ENCODE measurements at places on chromosomes 3 and 15.
A peak's percentile ranks its signal among the peaks of the same experiment; 100 is the strongest.

DNA sequence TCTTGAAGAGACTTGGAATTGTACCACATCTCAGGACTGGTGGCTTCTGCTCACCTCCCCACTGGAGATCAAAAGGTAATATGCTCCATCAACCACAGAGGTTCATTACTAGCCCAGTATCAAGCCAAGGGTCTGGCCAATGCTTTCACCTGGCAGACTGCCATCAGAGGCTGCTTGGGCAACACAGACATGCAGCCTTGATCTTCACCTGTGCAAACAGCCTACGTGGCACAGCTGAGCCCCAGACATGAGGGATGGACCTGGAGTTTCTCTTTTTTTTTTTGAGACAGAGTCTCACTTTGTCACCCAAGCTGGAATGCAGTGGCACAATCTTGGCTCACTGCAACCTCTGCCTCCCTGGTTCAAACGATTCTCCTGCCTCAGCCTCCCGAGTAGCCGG is 105.6 kb upstream of the HES1 start:
- peak; percentile 86 for DNase-seq

DNA sequence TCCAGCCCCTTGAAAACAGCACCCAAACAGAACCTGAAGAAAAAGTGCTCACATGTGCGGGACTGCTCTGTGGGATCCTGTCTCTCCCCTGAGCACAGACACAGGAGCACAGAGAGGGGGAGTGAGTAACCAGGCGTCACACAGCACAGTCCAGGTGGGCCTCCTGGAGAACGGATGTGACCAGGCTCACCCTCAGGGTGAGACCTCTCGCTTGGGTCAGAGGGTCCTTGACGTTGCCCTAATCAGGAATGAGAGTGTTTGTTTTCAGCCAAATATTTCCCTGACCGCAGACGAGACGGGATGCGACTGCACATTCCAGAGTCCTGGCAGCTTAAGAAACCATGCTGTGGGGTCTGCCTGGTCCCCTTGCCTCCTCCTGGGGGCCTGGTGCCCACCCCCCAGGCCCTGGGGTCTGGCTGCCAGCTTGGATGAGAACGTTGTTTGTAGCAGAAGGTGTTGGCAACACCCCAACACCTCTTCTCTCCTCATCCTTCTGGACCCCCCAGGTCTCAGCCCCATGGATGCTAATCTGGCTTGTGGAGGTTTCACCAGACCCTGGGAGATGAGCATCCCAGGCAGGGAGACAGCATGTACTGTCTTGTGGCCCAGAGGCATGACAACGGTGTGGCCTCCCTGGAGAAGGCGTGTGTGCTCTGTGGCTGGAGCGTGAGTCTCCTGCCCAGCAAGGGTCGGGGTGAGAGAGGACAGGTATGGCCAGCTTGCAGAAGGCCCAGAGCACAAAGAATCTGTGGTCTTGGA is 42.1 kb upstream of the SLC6A6 start:
- DNase-seq, result no peak

DNA sequence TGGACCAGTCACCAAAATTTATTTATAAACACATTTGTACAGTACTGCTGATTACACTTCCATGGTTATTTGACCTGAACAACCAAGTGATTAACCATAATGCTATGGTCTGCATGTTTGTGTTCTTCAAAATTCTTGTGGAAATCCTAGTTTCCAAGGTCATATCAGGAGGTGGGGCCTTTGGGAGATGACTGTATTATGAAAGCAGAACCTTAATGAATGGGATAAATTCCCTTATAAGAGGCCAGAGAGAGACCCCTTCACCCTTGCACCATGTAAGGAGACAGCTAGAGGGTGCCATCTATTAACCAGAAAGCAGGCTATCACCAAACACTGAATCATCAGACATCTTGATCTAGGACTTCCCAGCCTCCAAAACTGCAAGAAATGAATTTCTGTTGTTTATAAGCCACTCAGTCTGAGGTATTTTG is 1.9 kb downstream of the SCAPER start:
- DNase-seq, result no peak

DNA sequence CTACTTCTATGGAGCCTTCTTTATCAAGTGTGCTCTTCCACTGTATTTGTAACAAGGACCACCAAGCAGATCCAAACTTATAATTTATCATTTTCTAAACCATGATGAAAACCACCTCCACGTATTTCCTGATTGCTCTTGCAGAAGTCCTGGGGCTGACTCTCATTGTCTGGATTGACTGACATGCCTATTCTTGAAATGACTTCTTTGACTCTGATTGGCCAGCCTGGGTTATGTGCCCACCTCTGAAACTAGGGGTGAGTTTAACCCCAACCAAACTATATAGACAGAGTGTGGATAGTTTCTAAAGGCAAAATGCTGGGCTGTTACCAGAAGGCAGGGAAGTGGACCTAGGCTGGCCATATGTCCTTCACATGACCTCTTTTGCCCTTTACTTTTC is 12.7 kb downstream of the TMPRSS7 start:
- DNase-seq, result no peak

DNA sequence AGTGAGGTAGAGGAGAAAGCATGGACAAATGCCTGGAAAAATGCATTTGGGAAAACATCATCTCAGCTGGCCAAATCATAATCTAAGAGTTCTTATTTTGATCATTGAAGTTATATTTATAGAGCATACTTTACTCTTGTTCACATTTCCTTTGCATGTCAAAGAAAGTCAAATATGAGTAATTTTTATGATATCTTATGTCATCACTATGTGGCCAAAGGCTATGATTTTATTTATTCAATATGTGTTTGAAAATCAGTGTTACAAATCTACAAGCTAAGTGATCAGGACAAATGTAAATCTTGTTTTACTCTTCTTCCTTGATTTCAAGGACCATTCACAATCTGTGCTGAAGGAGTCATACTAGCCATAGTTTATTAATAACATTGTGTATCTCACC is 237.2 kb upstream of the DPH6 start:
- no peak for DNase-seq

DNA sequence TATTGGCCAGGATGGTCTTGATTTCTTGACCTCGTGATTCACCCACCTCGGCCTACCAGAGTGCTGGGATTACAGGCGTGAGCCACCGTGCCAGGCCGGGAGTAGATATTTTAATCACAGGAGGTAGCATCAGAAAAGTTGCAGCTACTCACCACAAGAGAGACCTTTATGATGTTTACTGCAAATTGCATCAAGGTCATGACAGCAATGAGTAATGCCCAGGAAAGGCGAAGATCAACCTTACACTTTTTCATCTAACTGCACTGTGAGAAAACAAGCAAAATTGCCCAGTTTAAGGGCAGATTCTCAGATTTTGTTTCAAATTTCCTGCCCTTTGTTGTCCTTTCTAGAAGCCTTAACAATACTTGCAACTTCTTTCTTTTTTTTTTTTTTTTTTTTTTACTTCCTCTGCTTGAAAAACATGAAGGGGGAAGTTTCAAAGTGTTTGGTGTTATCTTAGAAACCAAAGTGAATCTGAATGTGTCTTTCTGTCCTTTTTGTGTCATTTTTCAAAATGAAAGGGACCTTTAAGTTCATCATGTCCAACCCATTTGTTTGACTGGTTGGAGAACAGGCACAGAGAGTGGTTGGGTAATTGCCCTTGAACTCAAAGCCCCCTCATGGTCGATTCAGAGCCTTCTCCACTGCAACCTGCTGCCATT is 25.0 kb downstream of the TGFBR2 start:
- no peak for DNase-seq

DNA sequence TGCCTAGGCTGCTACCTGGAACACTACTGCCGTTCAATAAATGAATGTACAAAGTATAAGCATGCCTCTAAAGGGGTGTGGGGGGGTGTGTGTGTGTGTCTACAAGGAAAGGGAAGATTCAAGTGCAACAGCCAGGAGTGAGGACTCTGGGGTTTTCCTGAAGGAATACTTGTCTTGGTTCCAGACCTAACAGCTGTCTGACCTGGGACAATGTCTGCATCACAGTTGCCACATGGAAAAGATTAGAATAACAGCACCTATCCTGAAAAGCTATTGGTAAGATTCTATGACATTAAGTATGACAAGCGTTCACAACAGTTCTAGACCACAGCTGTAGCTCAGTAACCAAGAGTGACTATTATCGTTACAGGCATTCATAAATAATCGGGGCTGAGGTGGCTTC is 345.2 kb downstream of the FOXP1 start:
- DNase-seq, result no peak

DNA sequence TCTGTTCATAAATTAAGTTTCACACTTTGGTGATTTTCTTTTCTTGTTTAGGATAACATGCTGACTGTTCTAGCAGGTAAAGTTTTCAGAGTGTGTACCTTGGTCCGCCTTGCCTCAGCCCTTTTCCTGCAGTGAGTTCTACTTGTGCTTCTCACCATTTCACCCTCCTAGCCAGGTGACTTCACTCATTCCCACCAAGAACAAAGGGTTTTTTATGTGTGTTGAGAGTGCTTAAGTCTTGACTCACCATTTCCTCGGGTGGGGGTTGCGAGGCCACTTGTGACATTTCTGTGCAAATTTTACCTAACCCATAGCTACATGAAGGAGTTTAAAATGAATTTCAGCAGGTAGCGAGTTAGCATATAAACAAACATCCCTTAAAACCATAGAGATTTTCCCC is 81.4 kb downstream of the C3orf38 start:
- DNase-seq, result no peak

DNA sequence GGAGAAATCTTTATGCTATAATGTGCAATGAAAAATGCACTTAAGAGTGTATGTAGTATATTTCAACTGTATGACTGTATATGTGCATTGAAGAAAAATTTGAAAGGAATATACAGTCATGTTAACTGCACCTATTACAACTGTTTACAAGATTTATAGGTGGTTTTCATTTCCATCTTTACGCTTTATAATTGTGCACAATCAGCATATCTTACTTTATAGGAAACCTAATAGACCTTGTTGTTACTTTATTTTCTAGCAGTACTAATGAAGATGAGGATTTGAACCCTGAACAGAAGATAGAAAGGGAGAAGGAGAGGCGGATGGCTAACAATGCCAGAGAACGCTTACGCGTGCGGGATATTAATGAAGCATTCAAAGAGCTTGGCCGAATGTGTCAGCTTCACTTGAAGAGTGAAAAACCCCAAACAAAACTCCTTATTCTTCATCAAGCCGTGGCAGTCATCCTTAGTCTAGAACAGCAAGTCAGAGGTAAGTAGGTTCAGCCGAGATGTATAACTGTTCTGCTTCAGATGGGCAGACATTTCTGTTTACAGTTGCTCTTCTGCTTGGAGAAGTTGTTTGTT is 103.4 kb upstream of the CGNL1 start:
- DNase-seq, result no peak

DNA sequence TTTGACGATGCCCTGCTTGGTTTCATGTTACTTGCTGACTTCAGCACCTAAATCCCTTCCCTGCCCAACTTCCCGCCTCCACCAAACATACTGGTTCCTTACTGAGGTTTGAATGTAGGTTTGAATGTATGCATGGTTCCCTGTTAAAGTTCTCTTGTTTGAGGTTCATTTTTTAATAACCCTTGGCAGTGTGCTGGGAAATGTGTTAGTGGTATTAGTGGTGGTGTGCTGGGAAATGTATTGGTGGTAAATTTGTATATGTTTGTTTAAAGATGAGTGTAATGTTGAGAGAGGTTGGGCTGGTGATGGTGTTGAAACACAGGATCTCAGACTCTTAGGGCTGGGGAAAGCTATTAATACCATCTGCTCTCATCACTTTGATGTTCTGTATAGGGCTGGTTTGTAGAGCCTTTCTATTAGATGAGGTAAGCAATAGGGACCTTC is 392.7 kb downstream of the PTPRG start:
- DNase-seq, result no peak

DNA sequence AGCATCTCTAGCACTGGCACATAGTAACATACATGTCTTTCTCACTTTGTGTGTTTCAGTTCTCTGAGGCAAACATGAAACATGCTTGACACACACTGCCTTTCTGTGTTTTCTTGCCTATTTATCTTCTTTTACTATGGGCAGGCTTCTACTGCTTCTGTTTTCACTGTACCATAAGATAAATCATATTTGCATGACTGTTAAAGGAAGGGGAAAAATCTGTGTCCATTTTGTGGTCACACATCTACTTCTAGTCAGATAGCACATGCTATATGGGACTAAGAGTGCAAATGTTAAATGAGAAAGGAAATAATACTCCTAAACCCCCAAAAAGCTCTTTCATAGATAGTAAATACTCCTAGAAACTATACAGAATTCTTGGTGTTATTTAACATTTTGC is 386.4 kb downstream of the ZBTB20 start:
- no peak for DNase-seq

DNA sequence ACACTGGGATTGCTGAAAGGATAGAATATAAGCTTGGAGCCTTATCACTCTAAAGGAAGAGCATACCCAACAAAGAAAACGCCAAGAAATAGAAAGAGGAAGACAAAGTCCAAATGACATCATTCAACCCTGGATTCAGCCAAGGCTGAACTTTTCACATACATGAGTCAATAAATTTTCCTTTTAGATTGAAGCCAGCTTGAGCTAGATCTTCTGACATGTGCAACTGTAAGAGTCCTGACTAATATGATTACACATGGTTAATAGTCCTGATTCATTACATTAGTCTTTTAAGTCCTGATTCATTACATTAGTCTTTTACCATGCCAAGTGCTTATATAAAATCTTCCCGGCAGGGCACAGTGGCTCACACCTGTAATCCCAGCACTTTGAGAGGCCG is 13.6 kb upstream of the DENND6A start:
- DNase-seq, result no peak

GRCh38 chr15:94509259-94509658 is 277.9 kb downstream of the MCTP2 start:
- no peak for DNase-seq

- DNase-seq, result no peak
Measured at GRCh38 chr3:151476344-151477018, 15.6 kb upstream of the IGSF10 start.

DNA sequence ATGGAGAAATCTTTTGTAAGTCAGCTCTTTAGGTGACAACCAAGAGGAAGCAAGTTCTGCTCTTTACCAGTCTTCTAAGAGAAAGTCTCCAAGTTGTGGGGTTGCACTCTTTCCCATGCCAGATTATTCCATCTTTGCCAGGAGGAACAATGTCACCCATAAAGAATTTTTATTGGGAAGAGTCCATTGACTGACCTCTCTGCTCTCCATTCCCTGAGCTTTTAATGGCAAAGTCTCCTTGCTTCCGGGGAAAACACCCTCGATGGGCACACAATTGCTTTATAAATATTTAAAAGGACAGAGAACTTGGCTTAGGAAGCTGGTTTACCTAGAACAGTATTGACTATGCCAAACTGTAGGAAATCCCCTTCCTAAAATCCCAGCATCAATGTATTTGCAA is 19.9 kb upstream of the UBE2E1 start:
- DNase-seq, result no peak

DNA sequence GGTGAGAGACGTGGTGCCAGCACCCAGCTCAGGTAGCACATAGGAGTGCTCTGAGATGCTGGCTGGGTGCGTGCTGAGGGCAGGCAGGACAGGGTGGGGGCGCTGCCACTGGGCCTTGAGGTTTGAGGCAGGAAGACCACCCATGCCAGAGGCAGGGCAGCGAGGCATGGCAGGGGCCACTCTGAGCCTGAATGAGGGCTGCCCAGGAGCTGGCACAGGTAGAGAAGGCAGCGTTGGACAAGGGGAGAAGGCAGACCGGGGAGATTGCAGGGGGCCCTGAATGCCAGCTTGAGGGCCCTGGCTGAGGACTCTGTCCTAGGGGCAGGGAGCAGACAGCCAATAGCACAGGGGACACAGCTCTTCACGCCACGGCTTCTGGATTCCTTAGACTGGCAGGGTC is 50.2 kb downstream of the ADAMTS7 start:
- no peak for DNase-seq

- DNase-seq, result no peak
Measured at GRCh38 chr3:123155471-123156011, 46.2 kb upstream of the SEC22A start.

GRCh38 chr15:81274931-81275707 is 48.8 kb downstream of the STARD5 start:
- DNase-seq, result peak; percentile 53

- no peak for DNase-seq
Measured at GRCh38 chr3:193968380-193968974, 167.5 kb upstream of the HES1 start.
